ENCODE measurements at places on chromosomes 1 and 21.

DNA sequence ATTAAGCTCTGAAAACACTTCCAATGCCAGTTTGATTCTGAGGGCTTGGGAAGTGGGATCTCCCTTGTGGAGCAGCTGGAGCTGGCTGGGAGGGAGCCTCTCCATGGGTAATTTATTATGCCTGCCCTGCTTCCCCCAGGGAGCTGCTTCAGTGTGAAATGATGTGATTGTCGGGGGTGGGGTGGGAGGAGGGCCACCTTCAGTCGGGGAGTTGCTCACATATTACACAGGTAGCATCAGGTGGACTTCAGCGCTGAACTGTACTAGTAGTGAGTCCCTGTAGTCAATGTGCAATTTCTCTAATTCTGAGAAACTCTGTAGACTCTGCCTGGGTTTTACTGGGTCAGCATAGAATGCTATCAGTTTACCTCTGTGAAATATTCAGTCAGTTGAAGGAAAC is 12.8 kb downstream of the PLA2G2E start:
- no peak for DNase-seq

- DNase-seq = no peak
Observed at GRCh38 chr1:81142099-81142826, 658.5 kb upstream of the ADGRL2 start.

DNA sequence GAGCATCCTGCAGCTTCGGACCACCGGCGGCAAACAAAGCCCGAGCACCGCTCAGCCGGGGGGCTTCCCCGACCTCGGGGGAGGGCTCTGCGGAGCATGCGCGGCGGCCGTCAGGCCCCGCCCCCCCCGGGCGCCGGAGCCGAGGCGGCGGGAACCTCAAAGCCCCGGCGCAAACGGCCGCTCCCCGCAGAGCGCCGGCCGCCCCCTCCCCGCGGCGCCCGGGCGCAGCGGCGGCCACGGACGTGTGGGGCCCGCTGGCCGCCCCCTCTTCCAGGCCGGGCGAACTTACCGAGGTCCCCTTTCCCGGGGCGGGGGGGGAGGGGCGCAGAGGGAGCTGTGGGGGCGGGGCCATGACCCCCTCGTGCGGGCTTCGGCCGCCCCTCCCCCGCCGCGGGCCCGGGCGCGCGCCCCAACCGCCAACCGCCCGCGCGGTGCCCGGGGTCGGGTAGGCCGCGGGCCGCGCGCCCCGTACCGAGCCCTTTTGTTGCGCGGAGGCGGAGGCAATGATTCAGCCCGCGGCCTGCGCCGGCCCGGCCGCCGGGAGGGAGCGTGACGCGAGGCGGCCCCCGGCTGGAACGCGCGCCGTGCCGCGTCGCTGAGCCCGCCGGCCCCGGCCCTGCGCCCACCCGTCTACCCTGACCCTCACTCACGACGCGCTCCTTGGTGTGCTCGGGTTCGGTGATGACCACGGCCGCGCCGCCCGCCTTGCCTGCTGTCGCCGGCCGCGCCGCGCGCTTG is 1.7 kb downstream of the RCC2 start:
- peak; percentile 59 for DNase-seq

- no peak for DNase-seq
Observed at GRCh38 chr1:13699510-13699909, 478 bp upstream of the PRDM2 start.

DNA sequence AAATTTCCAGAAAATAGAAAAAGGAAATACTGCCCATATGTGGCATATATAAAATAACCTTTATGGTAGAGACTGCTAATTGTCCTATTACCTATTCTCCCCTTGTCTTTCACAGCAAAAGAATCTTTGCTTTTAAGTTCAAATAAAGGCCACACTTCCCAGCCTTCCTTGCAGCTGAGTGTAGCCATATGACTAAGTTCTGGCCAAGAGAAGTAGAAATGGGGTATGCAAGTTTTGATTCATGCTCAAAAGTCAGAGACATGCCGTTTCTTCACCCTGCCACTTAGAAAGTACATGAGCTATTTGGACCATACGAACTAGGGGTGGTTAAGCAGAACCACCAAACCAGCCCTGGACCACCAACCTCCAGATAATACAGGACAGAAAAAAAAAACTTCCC is 18.3 kb upstream of the S100A2 start:
- DNase-seq = no peak

DNA sequence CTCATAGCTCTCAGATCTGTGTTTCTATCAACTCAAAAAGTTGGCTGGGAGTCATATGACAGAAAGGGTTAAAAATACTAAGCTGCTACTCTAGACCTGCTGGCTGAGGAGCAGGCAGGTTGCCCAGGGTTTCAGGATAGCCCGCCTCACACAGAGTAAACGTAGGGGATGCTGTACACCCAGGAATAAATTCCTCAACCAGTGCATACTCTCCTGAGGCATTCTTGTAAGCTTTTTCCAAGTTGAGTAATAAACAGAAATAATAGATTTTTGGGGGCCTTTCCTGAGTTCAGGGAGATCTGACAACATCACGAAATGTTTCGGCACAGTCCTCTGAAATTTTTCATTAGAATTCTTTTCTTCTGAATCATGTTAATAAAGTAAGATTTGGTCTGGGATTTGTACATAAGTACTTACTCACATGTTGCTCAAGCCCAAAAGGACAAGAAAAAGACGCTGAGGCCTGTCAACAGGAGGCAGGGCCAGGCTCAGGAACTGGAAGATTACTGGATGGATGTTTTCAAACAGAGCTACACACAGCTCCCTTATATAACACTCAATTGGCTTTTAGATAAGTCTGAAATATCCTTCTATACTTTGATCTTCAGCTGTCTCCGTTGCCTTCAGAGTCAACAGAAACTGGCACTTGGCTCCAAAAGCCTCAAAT is 41.0 kb downstream of the TGFBR3 start:
- peak; percentile 67 for DNase-seq

GRCh38 chr1:119358636-119359035 is 9.9 kb upstream of the HAO2 start:
- no peak for DNase-seq

GRCh38 chr1:2912424-2913061 is 108.7 kb upstream of the ACTRT2 start:
- no peak for DNase-seq

DNA sequence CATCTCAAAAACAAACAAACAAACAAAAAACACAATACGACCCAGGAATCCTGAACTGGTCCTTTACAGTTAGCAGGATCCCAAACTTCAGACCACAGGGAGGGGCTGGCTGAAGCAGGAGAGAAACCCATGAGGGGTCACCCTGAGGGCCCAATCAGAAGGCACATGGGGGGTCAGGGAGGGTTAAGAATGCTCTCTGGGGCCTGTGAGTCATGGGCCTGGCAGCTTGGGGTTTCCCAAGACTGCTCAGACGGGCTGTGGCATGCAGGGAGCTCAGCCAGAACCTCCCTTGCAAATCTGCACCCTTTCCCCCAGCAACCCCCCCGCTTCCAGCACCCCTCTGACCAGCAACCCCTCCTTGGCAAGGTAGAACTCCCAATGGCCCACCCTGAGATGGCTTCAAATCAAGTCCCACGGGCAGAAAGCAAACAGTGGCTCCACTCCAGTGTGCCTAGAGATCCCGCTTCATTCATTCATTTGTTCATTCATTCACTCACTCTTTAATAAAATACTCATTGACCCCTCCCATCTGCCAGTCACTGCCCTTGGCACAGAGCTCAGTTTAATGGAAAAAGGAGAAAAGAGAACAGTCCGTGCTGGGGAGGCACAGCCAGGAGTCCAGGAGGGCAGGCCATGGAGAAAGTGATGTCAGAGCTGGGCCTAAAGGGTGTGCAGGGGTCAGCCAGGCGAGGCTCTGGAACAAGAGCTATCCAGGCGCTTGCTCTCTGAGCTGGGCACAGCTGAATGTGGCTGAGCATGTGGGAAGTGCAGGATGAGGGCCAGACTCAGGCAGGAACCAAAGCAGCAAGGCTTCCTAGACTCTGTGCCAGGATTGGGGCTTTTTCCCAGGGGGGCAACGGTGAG is 8.2 kb downstream of the UQCRHL start:
- DNase-seq = peak; percentile 95

GRCh38 chr1:211332830-211333229 is 6.2 kb downstream of the TRAF5 start:
- DNase-seq = no peak

- DNase-seq = no peak
Observed at GRCh38 chr1:209823143-209824041, 4.4 kb upstream of the UTP25 start.

GRCh38 chr1:116256286-116256649 is 116.8 kb upstream of the ATP1A1 start:
- no peak for DNase-seq

- DNase-seq = no peak
Observed at GRCh38 chr1:212585210-212585609, 23.4 kb upstream of the ATF3 start.

GRCh38 chr1:40004857-40005256 is 35.7 kb upstream of the CAP1 start:
- no peak for DNase-seq

- no peak for DNase-seq
Observed at GRCh38 chr1:52677076-52677806, 20.9 kb downstream of the COA7 start.

DNA sequence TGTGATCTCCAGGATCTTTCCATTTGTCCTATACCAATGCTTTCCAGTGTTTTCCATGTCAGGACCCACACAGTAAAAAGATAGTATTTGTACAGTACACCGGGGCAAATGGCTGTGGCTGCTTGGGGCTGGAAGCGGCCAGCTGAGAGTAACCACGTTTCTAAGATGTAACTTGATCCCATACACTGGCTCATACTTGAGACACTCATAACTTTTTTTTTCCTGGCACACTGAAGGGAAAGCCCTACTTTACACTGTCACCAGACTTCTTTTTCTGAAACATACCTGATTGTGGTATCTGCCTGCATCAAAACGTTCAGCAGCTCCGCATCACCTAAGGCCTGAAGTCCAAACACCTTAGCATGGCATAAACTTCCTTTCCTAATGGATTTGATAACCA is 21.6 kb downstream of the VPS13D start:
- DNase-seq = no peak

GRCh38 chr1:6935361-6935883 is 150.2 kb downstream of the CAMTA1 start:
- DNase-seq = no peak

DNA sequence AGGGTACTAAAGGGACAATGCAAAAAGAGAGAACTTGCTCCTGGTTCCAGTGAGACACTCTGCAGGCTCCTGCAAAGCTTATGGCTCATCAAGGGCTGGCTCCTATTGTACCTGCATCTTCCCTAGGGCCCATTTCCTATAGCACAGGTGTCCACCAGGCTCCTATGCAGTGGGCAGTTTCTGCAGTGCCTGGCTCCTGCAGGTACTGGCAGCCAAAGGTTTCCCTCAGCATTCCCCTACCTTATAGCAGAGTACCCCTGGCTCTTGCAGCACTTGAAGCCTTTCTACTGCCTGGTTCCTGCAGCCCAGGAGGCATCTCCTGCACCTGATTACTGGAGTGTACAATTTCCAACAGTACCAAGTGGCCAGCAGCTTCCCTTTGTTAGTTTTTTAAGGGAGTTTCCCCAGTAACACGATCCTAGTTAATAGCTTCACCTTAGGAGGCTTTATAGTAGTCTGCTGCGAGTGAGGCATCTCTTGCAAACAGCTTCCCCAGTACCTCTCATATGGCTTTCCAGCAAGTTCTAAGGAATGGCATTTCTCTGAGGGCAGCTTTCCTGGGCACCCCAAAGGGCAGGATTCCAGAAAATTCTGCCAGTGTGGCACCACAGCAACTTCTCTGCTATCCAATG is 141.7 kb downstream of the DENND1B start:
- DNase-seq = no peak
